ENCODE measurements at places on chromosomes 2 and 18.
A peak's percentile ranks its signal among the peaks of the same experiment; 100 is the strongest.

DNA sequence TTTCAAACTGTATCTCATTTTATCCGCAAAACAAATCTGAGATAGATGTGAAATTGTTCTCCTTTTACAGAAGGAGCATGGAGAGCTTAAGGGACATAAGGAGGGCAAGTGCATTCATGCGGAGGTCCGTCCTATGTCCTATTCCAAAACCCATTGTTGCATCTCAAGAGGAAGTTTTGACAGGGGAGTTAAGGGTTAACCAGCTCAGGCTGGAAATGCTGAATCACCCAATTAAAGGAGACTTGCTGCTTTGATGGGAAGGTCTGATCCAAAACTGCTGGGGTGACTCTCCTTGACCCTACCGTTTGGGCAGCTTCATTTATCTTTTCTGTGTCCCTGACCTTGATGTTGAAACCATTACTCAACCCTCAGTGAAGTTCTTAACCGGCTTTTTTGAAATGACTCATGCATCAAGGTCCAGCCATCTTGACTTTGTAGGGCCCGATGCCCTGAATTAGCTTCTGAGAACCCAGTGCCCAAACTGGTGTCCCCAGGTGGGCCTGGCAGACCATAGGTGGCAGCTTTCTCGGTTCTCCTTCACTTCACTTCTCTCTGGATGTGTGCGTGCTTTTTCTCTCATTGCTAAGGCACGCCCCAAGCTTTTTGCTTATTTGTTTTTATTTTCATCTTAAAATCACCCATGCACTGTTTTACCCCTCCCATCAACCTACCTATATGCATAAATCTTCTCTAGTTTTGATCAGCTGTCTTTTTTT is 15.9 kb upstream of the TXNDC2 start:
- peak; percentile 43 for DNase-seq

DNA sequence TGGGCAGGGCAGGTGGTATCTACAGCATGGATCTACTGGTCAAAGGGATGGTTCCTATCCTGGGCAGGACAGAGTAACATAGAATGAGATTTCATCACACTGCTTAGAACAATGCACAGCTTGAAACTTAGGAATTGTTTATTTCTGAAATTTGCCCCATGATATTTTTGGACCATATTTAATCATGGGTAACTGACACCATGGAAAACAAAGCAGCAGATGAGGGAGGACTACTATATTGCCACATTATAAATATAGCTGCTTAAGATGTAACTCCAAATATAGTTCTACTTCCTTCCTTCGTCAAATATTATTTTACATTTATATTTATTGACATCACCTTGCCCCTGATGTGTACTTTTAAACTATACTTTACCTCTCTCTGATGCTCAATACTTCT is 254.7 kb downstream of the PTPRM start:
- DNase-seq, result no peak

GRCh38 chr2:208077276-208077675 is 47.0 kb downstream of the CRYGD start:
- no peak for DNase-seq

GRCh38 chr2:1563943-1564891 is 151.0 kb downstream of the TPO start:
- DNase-seq, result no peak

- DNase-seq, result no peak
Measured at GRCh38 chr2:230877116-230877758, 12.5 kb downstream of the ITM2C start.

GRCh38 chr2:149037851-149038250 is 648 bp upstream of the LYPD6B start:
- no peak for DNase-seq

DNA sequence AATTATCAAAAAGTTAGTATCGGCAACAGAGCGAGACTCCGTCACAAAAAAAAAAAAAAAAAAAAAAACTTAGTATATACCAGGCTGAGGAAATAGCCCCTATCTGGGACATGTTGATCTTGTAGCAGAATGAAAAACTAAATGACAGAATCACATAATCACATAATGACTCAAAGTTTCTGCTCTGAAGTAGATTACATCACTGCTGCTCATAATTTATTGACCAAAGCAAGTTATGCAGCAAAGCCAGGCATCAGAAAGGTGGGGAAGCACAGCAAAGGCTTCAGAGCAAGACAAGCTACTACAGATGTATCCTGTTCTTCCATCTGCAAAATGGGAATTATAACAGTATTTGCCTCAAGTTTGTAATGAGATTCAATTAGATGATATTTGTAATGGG is 68.1 kb downstream of the BOD1L2 start:
- no peak for DNase-seq

DNA sequence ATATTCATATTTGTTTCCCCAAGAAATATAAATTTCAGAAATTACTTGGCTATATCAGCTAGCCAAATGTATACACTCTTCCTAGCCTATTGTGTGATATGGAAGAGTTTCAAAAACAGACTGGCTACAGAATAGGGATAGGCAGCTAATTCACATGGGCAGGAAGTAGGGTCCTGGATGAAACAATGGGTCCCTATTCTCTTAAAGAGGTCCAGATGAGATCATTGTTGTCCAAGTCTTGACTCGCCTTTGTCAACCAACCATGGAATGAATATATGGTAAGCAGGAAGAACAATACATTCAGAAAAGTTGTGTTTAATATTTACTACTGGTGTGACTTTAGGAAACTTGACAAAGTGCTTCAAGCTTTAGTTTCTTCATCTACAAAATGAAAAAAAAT is 319.9 kb downstream of the NBAS start:
- no peak for DNase-seq

- DNase-seq, result no peak
Measured at GRCh38 chr18:36316246-36316645, 18.7 kb downstream of the FHOD3 start.

GRCh38 chr2:52622266-52622665 is 1145.3 kb upstream of the CHAC2 start:
- DNase-seq, result no peak
